Uterus (tissue), 4 donors: ENCODE measurements at places on chromosomes 12 and 14. TPM values are rescaled to one million over a fixed set of nuclear protein-coding genes. Genes with fewer than 3 reads are reported as not detected.

Gene P2RX7
- 7.7 TPM for total RNA-seq

Gene NRL
- total RNA-seq: 1.2 TPM

Gene SLC2A13
- total RNA-seq: 31.7 TPM

Gene STXBP6
- total RNA-seq: 13.8 TPM

Gene SYNDIG1L
- 0.30 TPM for total RNA-seq

Gene EPYC
- total RNA-seq: not detected
